Stimulated activated CD4-positive, alpha-beta T cell treated with anti-CD3 and anti-CD28 coated beads, Interleukin-12 subunit alpha, Interleukin-12 subunit beta, amount 100 ng/mL, for 24 hours (primary cell): ENCODE measurements at places on chromosomes 11 and 22.

- DNase-seq = no peak
These were observed 25.7 kb upstream of the SCGB1A1 start for GRCh38 chr11:62393061-62393611.

DNA sequence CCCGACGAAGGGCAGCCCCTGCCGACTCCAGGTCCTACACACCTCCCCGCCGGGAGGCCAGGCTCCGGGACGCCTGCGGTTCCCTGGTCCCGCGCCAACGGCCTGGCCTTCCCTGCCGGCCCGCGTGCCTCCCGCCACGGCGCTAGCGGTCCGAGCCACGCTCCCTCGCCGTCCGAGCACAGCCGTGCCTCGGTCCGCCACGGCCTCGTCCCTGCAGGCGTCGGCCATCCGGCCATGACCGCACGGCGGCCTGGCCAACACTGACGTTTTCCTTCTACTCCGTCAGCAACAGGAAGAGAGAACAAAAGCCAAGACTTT, 532 bp downstream of the EIF4G2 start:
- no peak for DNase-seq

GRCh38 chr22:29257751-29258181, 10.0 kb downstream of the RHBDD3 start:
- DNase-seq = no peak

GRCh38 chr11:19711911-19712280, 741 bp upstream of the NAV2 start:
- DNase-seq = no peak

DNA sequence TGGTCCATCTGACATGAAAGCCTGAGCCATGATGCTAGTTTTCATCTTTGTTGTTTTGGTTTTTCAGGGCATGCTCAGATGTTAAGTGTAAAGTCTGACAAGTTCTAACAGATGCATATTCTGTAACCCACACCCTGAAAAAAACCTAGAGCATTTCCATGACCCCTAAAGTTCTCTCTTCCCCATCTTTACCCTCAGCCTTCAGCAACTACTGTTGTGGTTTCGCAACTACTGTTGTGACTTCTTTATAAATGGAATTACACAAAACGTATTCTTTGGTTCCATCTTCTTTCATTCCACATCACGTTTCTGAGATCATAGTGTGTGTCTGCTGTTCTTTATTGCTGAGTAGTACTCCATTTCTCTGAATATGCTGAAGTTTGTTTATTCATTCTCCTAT, 65.1 kb upstream of the LDLRAD3 start:
- DNase-seq = no peak

GRCh38 chr11:74312326-74312725, 886 bp upstream of the P4HA3 start:
- no peak for DNase-seq

DNA sequence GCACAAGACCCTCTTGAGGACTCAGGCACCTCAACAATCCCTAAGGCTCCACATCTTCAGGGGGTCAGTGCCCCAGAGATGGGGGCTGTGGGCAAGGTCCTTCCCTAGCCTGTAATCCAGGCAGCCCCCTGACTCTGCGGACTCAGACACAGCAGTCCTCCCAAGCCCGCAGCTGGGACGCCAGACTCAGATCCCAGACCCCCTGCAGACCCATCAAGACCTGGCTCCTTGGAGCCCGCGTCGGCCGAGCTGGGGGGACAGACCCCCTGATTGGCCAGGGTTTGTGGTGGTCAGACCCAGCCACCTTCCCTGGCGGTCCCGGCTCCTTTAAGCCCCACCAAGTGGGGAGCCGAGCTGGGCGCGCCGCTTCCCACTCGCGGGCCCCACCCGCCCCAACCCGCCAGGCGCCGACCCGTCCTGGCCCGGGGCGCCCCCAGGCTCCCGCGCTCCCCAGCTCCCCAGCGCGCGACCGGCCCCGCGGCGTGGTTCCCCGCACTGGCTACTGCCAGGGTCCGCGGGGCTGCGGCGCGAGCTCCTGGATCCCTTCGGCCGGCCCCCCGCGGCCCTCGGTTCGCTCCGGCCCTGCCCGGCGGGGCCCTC, 458 bp downstream of the OSBPL5 start:
- no peak for DNase-seq

GRCh38 chr22:43483669-43484068, 71.9 kb downstream of the MPPED1 start:
- DNase-seq = no peak

DNA sequence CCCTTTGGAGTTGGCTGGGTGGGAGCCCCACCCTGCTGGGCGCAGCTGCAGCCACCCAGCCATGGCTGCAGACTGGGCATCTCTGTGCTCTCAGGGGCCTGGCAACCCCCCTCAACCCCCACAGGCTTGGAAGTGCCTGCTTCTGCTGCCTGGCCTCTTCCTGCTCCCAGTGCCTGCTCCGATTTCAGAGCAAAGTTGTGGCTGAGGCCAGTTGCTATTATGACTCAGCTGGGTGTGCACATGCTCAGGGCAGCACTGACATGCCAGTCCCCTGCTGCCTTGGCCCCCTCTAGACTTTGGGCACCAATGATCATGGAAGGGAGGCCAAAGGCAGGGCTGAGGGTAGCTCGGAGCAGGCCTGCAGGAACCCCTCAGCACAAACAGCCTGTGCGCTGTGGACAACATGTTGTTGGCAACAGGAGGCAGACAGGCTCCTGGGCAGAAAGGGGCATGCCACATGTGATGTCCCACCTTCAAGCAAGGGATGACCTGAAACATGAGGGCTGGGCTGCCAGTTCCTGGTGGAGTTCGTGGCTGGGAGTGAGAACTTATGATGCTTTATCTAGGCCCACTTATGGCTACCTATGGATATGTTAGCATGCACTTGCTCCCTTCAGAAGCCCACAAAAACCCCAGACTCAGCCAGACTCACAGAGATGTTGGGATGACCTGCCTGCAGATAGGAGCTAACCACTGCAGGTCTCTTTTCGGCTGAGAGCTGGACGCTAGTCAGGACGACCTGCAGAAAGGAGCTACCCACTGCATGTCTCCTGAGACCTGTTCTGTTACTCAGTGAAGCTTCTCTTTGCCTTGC, 96.4 kb upstream of the AMOTL1 start:
- DNase-seq = no peak

GRCh38 chr11:69962152-69962551, 116.0 kb upstream of the ANO1 start:
- DNase-seq = no peak

DNA sequence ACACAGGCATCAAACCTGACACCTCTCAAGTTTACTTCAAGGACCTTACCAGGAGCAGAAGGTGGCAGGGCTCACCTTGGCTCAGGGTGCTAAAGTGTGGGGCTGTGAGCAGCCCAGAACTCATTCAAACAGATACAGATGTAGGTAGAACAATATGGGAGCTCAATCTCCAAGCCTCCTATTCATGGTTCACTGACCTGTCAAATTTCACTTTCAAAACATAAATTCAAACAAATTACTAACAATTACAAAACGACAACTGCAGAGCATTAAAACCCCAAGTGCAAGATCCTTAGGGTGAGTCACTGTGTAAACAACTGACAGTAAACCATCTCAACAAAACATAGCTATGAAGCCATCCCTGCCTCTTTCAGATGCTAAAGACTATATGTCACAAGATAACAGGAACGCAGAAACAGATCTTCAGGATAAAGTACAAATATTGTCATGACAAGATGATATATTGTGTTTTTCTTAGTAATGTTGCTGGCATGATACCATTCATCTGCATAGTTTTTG, 303.5 kb upstream of the ANO3 start:
- no peak for DNase-seq

GRCh38 chr11:279966-280705, 1.9 kb downstream of the NLRP6 start:
- DNase-seq = no peak

DNA sequence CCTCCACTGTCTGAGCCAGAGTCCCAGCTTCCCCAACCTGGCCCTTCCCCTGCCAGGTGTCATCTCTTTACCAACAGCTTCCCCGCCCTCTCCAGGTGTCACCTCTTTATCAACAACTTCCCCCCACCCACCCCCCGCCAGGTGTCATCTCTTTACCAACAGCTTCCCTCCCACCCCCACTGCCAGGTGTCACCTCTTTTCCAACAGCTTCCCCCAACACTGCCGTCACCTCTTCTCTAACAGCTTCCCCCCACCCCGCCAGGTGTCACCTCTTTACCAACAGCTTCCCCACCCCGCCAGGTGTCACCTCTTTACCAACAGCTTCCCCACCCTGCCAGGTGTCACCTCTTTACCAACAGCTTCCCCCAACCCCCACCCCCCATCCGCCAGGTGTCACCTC, 29.8 kb upstream of the TTLL12 start:
- DNase-seq = no peak

GRCh38 chr11:73916435-73916834, 34.4 kb upstream of the DNAJB13 start:
- no peak for DNase-seq

DNA sequence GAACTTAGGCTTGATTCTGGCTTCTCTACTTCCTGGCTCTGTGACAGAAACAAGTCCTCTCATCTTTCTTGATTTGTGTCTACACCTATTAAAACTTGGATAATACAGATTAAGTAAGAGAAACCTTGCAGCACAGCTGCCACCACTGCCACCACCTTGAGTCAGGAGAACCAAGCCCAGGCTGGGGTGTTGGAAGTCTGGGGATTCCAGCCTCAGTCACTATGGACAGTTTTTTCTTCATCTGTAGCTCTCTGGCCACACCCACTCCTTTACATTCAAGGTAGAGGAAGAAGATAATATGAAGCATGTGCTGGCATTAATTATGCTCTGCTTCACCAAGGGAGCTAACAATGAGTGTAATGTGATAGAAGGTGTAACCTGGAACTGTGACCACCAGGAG, 75.7 kb downstream of the RELT start:
- no peak for DNase-seq

- no peak for DNase-seq
These were observed 44.2 kb upstream of the MICAL2 start for GRCh38 chr11:12066056-12066798.

GRCh38 chr11:74157169-74157568, 13.6 kb downstream of the C2CD3 start:
- no peak for DNase-seq

- DNase-seq = no peak
These were observed 414.5 kb upstream of the SYN3 start for GRCh38 chr22:33472462-33473344.

DNA sequence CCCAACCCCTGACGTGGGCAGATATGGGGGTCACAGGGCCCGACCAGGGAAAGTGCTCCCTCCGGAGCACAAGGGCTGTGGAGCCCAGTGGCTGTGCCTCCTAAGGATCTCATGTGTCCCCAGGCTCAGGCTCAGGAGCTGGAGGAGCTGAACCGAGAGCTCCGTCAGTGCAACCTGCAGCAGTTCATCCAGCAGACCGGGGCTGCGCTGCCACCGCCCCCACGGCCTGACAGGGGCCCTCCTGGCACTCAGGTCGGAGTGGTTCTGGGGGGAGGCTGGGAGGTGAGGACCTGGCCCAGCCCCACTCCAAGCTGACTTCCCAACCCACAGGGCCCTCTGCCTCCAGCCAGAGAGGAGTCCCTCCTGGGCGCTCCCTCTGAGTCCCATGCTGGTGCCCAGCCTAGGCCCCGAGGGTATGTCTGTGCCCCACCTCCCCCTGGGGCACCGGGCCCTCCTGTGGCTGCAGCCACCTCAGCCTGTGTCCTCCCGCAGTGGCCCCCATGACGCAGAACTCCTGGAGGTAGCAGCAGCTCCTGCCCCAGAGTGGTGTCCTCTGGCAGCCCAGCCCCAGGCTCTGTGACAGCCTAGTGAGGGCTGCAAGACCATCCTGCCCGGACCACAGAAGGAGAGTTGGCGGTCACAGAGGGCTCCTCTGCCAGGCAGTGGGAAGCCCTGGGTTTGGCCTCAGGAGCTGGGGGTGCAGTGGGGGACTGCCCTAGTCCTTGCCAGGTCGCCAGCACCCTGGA, 2.5 kb downstream of the RASSF7 start:
- no peak for DNase-seq

DNA sequence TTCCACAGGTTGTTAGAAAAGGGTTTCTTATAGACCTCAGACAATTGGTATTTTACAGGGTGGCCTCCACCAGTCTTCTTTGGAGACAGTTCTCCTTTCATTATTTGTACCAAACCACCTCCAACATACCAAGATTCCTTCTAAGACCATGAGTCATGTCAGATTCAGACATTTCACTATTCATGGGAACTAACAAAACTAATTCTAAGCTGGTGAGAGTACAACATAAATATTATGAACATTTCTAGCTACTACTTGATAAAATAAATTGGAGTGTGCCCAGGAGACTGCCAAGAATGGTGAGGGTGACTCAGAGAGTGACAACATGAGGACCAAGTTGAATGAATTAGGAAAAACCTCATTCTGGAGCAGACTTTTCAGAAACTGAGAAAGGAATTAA, 494.6 kb upstream of the LRRC4C start:
- DNase-seq = no peak

- no peak for DNase-seq
These were observed 9.4 kb downstream of the DGCR8 start for GRCh38 chr22:20089226-20089976.

DNA sequence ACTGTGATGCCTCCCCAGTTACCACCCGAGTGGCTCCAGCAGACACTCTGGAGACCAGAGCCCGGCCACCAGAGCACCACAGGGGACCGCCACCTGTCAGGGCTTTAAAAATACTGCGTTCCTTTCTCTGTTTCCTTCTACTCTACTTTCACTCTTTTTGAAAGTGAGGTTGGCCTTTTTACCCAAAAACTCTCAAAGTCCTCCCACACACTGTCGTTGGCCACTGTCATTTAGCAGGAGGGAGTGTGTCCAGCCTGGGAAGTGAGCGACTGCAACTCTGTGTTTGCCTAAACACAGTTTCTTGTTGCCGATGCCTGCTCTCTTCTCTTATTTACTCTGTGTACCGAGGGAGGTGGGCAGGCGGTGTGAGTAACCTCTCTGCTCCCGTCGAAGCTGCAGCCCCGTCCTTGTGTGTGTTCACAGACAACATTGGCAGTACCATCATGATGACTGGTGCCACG, 90.8 kb upstream of the CLDN5 start:
- DNase-seq = no peak

DNA sequence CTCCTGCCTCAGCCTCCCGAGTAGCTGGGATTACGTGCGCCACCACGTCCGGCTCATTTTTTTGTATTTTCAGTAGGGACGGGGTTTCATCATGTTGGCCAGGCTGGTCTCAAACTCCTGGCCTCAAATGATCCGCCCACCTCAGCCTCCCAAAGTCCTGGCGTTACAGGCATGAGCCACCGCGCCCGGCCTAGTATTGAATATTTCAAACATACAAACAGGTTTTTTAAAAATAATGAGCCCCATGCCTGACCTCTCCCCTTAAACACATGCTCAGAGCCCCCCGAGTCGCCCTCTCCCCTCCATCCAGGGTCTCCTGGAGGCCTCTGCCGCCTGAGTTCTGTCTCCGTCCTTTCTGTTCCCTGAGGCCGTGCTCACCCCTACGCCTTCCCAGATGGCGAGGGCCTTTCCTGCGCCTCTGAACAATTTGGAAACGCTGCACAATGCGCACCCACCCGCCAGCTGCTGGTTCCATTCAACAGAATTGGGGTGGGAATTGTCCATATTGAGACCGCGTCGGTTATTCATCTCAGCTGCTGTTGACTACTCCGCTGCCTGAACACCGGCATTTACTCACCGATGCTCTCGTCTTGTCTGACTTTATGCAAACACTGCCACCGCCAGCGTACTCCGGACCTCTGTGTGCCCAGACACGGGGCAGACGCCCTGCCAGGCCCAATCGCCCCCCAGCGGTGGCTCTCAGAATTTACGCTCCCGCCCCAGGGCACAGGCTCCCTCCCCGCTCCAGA, 13.6 kb upstream of the RNH1 start:
- no peak for DNase-seq

- peak; percentile 82 for DNase-seq
These were observed 45.7 kb upstream of the DEFB108B start for GRCh38 chr11:71787098-71787823.

GRCh38 chr22:48663297-48663696, 1164.4 kb downstream of the BRD1 start:
- no peak for DNase-seq
